Fibroblast of pulmonary artery (primary cell): ENCODE measurements at places on chromosomes 13 and 19.
A peak's percentile ranks its signal among the peaks of the same experiment; 100 is the strongest.

DNA sequence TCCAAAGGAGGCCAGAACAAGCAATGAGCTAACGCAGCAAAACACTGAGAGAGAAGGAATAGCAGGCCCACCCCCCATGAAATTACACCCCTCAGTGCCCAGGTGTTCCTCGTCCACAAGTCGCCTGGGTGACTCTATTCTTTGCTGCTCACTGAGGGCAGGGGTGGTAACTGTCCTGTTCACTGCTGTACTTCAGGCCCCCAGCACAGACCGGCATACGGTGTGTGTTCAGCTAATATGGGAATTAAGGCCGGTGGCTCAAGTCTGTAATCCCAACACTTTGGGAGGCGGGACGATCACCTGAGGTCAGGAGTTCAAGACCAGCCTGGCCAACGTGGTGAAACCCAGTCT, 31.9 kb downstream of the DHRS12 start:
- DNase-seq: no peak

DNA sequence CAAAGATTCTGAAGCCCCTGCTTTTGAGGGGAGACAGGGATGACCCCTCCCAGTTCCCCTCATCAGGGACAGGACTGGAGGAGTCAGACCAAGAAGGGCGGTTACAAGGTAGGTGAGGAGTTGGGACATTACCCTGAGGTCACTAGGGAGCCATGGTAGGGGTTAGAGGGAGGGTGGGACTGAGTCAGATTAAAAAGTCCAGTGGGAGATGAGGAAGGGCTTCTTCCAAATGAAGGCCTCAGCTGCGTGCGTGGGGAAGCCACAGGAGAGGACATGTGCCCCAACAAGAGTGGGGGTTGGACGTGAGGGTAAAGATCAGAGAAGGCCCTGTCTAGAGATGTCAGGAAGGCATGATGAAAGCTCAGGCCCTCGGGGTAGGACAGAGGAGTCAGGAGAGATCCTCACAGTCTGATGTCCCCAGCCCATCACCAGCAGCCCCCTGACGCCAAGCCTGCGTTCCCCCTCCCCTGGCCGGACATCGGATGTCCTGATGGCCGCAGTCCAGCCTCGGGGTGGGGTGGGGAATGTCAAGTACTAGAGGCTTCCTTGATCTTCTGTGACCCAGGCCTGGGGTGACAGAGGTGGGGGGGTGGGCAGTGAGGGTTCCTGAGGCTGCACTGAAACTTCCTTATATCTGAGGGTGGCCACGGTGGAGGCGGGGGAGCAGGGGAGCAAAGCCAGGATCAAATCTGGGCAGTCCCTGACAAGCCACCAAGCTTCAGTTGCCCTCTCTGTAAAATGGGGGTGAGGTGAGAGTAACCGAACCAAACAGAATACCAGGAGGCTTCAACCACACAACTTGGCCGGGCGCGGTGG, 6.5 kb upstream of the MFSD12 start:
- no peak for DNase-seq

GRCh38 chr13:74931698-74932433, 550.1 kb downstream of the TBC1D4 start:
- no peak for DNase-seq

DNA sequence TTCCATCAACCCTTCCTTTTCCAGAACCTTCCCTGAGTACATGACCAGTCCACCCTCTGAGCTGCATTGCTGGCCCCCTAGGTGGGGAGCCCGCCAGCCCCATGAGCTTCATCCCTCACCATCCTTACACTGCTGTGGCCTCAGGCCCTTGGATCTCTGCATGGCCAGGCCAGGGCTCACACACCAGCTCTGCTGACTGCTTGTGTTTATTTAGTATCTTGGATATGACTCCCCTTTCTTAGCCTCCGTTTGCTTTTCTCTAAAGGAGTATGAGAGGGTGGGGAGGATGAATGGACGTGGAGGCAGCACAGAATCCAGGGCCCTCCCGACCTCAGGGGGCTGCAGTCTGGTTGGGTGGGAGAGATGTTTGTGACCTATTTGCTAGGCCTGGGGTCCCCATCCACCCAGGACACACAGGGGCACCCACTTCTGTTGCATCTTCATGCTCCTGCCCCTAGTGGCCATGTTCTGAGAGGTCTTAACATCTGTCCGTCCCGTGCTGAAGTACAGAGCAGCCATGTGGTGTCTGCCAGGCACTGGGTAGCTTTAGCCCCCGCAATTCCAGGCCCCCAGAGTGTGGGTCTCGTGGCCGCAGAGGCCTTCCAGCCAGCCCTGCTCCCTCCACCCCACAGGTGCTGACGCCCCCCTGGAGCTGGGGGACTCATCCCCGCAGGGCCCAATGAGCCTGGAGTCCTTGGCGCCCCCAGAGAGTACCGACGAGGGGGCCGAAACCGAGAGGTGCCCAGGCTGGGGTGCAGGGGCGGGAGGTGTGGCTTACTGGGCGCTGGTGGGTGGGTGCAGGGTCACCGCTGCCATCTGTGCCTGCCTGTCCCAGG, 13.0 kb downstream of the ARHGEF1 start:
- DNase-seq: no peak

DNA sequence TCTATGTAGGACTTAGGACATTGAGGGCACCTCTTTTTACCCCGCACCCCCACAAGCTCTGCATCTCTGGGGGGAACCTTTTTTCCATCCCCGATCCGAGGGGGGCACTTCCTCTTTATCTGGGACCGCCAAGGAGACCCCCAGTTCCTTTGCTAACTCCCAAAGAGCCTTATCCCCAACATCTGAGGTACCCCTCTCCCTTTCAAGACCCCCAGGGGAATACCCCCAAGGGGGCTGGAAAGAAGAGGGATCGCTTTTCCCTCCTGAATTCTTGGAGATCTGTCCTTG, 1.1 kb downstream of the TNFSF9 start:
- DNase-seq: no peak

DNA sequence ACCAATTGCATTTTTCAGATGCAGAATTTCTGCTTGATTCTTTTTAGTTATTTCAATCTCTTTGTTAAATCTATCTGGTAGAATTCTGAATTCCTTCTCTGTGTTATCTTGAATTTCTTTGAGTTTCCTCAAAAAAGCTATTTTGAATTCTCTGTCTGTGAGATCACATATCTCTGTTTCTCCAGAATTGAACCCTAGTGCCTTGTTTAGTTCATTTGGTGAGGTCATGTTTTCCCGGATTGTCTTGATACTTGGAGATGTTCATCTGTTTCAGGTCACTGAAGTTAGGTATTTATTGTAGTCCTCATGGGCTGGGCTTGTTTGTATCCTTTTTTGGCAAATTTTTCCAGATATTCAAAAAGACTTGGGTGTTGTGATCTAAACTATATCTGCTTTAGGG, 202.9 kb upstream of the SERP2 start:
- no peak for DNase-seq

- no peak for DNase-seq
These were observed 11.9 kb downstream of the ARHGAP33 start for GRCh38 chr19:35787227-35787799.

DNA sequence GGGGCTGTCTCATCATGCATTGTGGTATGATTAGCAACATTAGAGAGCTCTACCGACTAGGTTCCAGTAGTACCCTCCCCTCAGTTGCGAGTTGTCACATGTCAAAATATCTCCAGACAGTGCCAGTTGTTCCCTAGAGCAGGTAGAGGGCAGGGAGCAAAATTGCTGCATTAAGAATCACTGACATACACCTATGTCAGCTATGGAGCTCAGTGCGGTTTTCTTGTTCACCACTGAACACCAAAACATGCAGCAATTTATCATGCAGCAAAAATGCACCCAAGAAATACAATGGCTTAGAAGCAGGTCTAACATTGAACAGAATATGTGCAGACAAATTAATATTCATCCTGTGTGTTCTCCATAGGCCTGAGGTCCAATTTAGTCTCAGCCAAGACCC, 186.9 kb upstream of the STARD13 start:
- DNase-seq: no peak

GRCh38 chr13:57635541-57636085, 4.1 kb downstream of the PCDH17 start:
- no peak for DNase-seq

DNA sequence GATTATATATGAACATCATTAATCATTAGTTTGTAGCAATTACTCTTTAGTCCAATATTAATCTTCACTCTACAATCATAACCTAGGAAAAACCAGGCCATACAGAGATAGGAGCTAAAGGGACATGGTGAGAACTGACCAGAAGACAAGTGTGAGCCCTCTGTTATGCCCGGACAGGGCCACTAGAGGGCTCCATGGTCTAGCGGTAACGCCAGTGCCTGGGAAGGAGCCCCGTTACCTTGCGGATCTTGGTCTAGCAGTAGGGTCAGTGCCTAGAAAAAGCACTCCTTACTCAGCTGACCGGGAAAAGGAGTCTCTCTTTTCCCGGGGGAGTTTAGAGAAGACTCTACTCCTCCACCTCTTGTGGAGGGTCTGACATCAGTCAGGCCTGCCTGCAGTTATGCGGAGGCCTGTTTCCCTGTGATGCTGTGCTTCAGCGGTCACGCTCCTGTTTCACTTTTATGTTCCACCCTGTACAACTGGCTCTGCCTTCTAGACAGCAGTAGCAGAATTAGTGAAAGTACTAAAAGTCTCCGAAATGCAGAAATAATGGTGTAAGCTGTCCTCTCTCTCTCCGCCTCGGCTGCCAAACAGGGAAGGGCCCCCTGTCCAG, 13.8 kb downstream of the OR7D4 start:
- DNase-seq: peak; percentile 75

DNA sequence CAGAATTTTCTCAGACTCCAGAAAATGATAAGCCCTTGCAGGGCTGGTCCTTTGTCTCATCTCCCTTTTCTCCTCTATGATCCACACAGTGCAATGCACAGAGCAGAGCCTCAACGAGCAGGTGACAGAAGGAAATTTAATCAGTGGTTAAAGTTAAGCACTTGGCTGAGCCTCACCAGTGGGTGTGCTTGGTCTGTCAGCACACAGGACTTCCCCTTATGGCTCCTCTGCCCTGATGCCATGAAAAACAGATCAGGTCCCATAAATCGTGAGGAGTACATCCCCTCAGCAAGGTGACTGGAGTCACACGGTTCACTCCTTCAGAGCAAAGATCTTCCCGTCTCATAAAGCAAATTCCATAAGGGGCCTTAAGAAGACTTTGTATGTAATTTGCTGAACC, 818.2 kb downstream of the UQCRFS1 start:
- DNase-seq: no peak

DNA sequence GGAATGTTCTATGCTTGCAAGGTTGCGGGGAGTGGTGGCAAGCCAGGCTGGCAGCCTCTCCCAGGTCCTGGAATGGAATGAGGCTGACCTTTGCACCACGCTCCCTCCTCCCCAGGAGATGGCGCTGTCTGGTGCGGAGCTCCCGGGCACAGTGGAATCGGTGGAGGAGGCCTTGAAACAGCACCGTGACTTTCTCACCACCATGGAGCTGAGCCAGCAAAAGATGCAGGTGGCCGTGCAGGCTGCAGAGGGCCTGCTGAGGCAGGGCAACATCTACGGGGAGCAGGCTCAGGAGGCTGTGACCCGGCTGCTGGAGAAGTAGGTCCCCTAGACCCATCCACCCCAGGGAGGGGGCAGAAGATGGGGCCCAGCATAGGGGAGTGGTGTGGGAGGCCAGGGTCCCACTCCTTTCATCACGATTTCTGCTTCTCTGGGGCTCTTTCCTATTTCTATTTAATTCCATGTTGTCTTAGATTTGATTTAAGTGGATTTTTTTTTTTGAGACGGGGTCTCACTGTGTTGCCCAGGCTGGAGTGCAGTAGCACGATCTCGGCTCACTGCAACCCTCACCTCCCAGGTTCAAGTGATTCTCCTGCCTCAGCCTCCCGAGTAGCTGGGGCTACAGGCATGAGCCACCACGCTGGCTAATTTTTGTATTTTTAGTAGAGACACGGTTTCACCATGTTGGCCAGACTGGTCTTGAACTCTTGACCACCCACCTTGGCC, 53.2 kb upstream of the SHKBP1 start:
- DNase-seq: peak; percentile 64

DNA sequence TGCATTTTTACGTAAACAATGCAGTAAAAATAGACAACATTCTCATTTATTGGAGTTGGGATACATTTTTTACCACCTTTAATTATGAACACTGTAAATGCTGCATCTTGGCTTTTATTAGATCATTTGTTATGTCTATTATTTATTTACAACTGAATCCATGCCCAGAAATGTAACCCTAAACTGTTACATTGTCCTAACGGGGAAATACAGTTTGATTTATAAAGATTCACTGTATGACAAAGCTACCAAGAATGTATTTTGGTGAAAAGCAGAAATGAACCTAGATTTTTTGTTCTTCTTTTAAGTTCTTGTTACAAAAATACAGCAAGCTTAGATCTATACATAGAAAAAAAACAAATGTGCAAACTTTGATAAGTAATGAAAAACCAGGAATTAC, 1.1 kb downstream of the METTL21C start:
- peak; percentile 27 for DNase-seq

- DNase-seq: peak; percentile 29
These were observed 22.8 kb upstream of the CEACAM20 start for GRCh38 chr19:44552324-44552723.

DNA sequence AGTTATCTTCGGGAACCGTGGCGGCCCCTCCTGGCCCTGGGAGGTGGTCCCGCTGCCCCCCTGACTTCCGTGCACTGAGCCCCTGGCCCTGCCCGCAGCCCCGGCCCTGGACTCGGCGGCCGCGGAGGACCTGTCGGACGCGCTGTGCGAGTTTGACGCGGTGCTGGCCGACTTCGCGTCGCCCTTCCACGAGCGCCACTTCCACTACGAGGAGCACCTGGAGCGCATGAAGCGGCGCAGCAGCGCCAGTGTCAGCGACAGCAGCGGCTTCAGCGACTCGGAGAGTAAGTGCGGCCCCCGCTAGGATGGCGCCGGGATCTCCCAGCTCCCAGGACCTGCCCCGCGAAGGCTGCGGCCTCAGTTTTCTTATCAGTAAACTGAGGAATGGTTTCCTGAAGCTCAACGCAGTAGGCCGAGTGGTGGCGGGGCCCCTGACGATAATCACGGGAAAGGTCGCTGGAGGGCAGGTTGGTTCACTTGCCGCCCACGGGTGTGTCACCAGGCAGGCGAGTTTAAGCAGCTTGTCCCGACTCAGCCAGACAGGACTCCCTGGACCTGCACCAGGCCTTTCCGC, 924 bp downstream of the RGCC start:
- DNase-seq: no peak

DNA sequence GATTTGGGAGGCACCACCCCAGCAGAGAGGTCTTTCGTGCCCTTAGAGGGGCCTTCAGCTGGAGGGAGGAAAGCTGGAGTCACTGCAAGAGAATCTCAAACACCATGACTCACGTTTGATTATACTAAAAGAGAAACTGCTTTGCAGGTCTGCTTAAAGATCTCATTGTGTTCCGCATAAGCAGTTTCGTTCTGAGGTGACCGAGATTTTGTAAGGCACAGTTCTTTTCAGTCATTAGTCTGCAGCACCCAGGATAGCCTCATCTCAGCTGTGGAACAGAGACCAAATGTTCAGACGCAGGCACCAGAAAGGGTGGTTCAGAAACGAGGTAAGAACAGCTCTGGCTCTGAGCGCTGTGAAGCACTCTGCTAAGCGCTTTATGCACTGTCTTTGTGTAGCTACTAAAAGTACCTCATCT, 71.2 kb upstream of the GTF3A start:
- peak; percentile 46 for DNase-seq

GRCh38 chr13:114024603-114025404, 50.9 kb upstream of the C13orf46 start:
- no peak for DNase-seq
